ENCODE measurements at places on chromosomes 7 and 10.

DNA sequence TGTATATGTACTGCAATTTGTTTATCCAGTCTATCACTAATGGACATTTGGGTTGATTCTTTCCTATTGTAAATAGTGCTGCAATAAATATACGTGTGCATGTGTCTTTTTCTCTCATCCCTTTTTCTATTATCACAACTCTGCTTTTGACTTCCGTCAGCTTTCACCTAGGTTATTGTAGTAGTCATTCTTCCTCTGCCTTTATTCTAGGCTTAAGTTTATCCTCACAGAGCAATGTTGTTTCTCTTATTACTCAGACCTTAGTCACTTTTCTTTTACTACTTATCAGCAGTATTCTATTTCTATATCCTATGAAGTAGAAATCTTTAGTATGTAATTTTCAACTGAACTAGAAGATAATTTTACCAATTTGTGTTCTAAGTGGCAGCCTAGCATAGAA, 175.3 kb upstream of the SEMA3E start:
- no peak for DNase-seq

DNA sequence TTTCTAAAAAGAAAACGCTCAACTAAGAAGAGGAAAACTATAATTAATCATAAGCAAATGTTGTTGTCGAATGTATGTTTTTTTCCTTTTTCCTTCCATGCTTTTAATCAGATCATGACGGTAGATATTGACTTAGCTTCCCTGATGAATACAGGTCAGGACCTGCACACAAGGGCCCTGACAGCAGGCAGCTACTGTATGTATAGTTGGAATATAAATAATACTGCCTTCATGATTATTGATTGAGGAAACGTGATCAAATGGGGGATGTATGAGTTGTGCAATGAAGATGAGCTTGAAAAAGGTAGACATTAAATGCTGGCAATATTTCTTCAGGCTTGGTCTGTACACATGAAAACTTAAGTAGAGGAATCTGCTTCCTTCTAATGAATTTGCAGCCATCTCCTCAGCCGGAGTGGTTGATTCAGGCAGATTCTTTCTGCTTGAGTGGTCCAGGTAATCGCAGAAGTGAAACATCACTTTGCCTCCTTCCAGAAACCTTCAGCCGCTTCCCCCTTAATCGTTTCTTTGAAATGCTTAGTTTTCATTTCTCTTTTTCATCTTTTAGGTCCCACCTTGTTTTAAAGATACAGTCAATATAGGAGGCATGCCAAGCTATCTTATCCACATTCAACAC, 656.5 kb downstream of the SDK1 start:
- no peak for DNase-seq

GRCh38 chr7:96933067-96933645, 72.2 kb upstream of the DLX6 start:
- DNase-seq = no peak

- DNase-seq = no peak
Measured at GRCh38 chr10:35451151-35452016, 115.1 kb downstream of the CCNY start.

- DNase-seq = no peak
Measured at GRCh38 chr10:96369890-96370583, 11.2 kb upstream of the OPALIN start.

DNA sequence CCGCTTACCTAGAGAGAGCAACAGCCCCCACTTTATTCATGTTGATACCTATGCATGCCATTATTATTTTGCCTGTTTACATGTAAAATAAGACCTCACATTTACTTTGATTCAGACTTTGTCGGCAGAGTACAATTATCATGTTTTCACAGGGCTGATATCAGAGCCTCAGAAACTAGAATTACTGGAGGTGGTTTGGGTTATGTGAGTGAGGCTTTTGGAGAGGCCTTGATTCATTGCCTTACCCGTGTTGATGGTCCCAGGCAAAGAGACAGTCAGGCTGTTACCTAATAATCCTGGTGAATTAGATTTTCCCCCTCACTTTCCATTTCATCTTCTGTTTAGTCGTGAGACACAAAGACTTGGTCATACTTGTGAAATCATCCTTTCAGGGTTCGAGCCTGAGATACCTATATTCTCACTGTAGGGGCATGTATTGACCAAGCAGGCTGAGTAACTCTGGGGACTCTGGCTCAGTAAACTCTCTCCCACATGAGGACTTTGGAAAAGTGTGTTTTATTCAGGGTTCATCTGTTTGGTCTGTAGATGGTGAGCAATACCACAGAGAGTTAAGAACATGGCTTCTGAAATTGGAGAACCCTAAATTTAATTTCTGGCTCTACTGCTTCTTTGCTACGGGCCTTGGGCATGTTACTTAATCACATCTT, 150.9 kb downstream of the CELF2 start:
- no peak for DNase-seq

GRCh38 chr7:148395352-148395811, 195.2 kb upstream of the C7orf33 start:
- no peak for DNase-seq

DNA sequence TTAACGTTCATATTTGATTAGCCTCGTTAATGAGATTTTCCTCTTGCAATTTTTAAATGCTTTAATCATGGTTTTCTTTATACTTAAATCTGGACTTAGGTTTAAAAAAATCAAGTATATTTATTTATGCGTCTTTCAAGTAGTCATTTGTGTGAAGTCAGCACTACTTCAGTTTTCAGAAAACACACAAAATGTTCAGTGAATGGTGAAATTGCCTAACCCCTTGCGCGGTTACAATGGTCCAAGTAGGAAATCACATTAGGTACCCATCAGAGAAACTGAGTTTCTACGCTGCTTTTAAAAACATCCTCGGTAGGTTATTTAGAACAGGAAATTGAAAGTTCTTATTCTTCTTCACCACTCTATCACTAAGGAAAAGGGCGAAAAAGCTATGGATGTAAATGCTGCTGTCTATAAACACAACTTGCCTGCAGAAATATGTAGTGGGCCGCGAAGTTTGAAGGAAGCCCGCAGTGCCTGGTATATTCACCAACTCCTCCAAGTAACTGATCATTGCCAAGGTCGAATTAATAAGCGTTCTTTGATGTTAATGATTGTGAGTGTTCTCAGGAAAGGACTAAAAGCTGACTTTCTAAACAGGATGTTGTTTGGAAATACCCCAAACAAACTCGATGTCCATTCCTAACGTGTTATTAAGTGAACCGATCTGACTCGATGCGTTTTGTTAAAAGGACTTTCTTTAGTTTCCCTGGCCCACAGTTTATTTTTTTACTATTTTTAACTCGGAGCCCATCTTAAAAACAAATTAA, 1.0 kb downstream of the SYPL1 start:
- peak; percentile 39 for DNase-seq

GRCh38 chr7:74300926-74301325, 11.7 kb downstream of the CLIP2 start:
- no peak for DNase-seq

DNA sequence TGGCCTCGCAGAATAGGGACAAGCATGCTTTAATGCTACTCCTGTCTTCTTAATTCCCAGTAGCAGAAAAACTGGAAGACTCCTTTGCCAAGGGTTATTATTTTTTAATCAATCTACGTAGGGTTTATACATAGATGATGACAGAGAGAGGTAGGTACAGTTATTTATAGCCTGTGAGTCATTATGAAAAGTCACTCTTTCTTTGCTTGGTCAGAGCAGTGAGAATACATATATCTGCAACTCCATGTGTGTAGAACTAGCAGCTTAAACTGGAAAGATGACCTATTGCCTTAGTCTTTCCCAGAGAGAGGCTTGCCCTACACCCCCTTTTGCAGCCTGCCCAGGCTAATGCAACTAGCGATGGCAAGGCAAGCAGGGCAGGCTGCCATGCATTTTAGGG, 1050.6 kb downstream of the NRG3 start:
- DNase-seq = no peak

GRCh38 chr10:120971671-120972070, 120.5 kb downstream of the WDR11 start:
- DNase-seq = no peak
